ENCODE measurements at places on chromosomes 3 and 15.

GRCh38 chr3:101381809-101382208 lies 61.4 kb upstream of the IMPG2 start:
- peak; percentile 49 for DNase-seq

DNA sequence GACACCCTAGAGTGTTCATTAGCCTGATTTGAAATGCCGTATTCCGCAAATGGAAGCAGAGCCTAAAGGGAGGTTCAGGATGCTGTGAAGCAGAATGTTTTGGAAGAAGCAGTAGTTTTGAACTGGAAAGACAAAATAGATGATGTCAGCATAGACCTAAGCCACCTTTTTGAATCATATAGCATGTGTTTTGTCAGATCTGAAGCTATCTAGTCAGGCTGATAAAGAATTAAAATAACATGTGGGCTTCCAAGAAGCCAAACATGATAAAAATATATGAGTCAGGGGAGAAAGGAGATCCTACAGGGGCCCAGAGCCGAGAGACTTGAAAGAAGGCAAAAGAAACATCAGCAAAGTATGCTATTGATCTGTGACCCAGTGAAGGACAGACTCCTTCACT lies 47.2 kb upstream of the RASA2 start:
- DNase-seq: no peak

- DNase-seq: no peak
Measured at GRCh38 chr3:133840767-133841166, 35.2 kb downstream of the SRPRB start.

DNA sequence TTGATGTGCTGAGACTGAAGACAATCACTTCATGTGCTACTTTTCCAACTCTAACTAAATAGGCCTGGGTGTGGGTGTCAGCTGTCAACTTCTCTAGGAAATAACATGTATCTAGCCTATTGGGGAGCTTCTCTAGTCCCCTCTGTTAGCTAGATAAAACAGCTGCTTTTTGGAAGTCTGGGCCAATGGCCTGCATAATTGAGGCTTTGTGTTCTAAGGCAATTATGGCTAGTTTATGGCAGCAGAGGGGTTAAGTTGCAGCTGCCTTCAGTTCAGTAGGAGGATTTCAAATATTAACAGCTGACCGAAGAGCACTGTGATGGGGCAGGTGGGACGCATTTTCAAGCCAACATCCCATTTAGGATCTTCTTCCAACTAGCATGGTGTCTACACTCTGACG lies 6.4 kb downstream of the COL8A1 start:
- no peak for DNase-seq

DNA sequence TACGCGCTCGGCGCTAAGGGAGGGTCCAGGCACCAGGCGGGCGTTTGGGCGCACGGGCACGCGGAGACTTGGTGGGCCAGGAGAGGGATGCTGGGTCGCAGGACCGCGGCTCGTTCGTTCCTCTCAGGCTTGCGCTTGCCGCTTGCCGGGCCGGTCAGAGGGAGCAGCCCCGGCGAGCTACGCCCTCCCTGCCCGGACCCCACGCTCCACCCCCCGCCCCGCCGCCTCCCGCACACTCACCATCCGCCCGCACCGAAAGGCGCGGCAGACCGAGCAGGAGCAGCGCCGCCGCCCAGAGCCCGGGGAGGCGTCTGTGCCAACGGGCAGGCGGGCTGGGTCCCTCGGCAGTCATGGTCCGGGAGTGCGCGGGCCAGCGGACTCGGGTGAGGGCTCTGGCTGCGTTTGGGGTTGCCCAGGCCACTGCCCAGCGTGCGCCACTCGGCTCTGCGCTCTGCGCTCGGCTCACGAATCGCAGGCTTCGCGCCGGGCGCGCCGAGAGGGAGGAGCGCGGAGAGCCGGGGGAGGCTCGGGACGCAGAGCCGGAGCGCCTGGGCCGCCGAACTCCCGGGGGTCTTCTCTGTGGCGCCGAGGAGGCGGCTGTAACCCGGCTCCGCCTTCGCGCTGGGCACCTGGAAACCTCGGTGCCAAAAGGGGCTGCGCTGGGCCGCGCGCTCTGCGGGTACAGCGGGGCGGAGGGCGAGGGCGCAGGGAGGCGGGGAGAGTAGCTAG lies at the start of gene SUSD5:
TSS of gene SUSD5 (minus strand) at position 365 of the 729 bp plus-strand sequence. CDS start at position 352, 13 bp downstream.
- no peak for DNase-seq

- no peak for DNase-seq
Measured at GRCh38 chr15:25693321-25694238, 169.5 kb downstream of the ATP10A start.

GRCh38 chr3:197458179-197458707 lies 97.5 kb downstream of the BDH1 start:
- DNase-seq: peak; percentile 71

DNA sequence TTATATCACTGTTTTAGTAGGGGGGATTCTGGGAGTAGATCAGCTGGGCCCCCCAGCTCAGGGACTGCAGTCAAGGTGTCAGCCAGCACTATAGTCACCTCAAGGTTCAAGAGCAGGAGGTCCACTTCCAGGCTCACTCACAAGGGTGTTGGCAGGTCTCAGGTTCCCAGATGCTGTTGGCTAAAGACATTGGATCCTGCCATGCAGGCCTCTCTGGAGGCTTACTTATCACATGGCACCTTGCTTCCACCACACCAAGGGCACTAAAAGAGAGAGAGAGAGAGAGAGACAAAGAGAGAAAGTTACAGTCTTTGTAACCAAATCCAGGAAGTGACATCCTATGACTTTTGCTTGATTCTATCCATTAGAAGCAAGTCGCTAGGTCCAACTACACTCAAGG lies 7.5 kb upstream of the PPP1R14D start:
- no peak for DNase-seq

DNA sequence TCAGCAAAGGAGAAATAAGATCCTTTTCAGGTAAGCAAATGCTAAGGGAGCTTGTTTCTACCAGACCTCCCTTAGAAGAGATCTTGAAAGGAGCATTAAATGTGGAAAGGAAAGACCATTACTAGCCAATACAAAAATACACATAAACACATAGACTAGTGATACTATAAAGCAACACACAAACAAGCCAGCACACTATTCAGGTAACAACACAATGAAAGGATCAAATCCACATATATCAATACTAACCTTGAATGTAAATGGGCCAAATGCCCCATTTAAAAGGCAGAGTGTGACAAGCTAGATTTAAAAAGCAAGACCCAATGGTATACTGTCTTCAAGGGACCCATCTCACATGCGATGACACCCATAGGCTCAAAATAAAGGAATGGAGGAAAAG lies 317.6 kb downstream of the TBL1XR1 start:
- no peak for DNase-seq

DNA sequence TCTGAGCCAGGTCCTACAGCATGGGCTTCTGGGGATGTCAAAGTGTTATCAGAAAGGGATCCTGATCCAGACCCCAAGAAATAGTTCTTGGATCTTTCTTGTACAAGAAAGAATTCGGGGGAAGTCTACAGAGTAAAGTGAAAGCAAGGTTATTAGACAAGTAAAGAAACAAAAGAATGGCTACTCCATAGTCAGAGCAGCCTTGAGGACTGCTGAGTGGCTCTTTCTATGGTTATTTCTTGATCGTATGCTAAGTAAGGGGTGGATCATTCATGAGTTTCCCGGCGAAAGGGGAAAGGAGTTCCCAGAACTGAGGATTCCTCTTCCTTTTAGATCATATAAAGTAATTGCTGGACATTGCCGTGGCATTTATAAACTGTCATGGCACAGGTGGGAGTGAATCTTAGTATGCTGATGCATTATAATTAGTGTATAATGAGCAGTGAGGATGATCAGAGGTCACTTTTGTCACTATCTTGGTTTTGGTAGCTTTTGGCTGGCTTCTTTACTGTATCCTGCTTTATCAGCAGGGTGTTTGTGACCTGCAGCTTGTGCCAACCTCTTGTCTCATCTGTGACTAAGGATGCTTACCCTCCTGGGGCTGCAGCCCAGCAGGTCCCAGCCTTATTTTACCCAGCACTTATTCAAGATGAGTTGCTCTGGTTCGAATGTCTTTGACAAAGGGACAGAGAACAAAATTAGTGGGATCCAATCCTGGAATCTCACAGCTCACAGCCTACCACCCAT lies 41.0 kb downstream of the CRYGS start:
- DNase-seq: no peak

- peak; percentile 17 for DNase-seq
Measured at GRCh38 chr3:134008630-134009156, 21.0 kb downstream of the SLCO2A1 start.

DNA sequence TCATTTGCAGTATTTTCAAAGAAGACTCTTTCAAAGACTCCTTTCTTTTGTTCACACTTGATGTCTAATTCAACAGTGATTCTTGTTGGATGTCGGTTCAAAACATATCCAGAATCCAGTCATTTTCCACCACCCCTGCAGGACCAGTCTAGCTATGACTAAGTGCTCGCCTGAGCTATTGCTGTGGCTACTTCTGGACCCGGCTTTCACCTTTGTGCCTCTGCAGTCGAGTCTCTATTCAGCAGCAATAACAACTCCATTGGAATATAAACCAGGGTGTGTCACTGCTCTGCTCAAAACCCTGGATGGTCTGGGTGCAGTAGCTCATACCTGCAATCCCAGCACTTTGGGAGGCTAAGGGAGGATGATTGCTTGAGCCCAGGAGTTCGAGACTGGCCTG lies 55.0 kb downstream of the PRICKLE2 start:
- DNase-seq: no peak

- no peak for DNase-seq
Measured at GRCh38 chr15:51759557-51760070, 8.2 kb downstream of the TMOD2 start.

Measured in SW480 (cell line).